ENCODE measurements at places on chromosomes 12 and 14. TPM values are rescaled to one million over a fixed set of nuclear protein-coding genes. Genes with fewer than 3 reads are reported as not detected.

The OVCH1 gene
- total RNA-seq, result not detected

DNA sequence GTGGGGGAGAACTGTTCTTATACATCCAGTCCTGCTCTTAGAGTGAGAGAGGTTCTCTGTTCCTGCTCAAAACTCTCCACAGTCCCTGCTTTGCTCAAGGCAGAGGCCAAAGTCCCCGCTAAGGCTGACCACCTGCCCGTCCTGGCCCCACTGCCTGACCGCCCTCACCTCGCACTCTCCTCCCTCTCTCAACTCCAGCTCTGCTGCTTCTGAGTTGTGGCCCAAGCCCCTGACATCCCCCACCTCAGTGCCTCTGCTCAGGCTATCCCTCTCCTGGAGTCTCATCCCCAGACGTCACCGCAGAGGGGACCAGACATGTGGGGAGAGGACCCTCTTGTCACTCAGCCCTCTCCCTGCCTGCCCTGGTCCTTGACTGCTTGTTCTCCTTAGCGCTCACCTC is 110.6 kb downstream of the CALM1 start:
- no peak for DNase-seq

DNA sequence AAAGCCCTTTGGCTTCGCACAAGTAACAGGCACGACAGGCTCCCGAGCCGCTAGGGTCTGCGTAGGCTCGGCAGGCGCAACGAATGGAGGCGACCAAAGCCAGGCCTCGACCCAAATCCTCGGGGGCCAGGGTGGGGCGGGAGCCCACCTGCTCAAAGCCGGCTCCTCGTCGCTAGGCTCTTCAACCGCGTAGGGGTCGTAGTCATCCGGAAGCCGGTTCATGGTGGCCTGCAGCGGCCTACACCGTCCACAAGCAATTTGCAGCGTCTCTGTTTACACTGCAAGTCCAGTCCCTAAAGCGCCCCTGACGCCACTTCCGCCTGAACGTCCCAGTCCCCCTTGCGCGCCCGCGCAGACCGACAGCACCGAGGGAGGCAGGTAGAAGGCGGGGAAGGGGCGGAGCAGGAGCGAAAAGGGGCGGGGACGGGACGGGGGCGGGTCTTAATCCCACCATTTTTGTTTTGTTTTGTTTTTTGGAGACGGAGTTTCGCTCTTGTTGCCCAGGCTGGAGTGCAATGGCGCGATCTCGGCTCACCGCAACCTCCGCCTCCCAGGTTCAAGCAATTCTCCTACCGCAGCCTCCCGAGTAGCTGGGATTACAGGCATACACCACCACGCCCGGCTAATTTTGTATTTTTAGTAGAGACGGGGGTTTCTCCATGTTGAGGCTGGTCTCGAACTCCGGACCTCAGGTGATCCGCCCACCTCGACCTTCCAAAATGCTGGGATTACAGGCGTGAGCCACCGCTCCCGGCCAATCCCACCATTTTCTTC is at the start of gene EAPP:
Gene EAPP (minus strand): TSS at position 295 of the 774 bp plus-strand sequence. CDS start 73 bp downstream, at position 222.
- DNase-seq, result peak; percentile 98

The ITGB7 gene
- total RNA-seq, result 168 TPM

DNA sequence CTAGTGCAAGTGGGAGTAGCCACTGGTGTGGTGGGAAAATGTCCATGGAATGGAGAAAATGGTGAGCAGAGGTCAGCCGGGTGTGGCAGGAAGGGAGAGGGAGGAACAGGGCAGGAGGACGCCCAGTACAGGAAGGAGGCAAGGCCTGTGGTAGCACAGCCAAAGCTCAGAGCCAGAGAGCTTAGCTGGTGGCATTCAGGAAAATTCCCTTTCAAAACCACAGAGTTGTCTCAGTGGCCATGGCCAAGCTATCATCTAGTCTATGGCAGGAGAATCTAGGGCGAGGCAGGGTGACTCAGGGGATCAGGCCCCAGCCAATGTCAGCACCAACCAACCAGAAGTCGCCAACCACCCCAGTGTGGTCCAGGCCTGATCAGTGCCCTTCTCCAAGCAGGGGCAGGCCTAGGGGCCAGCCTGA is 67.7 kb upstream of the DDX11 start:
- peak; percentile 6 for DNase-seq

GRCh38 chr14:90656973-90657372 is 159.3 kb downstream of the TTC7B start:
- DNase-seq, result no peak

GRCh38 chr14:22646570-22647254 is 2.6 kb upstream of the OR6J1 start:
- no peak for DNase-seq

The GCH1 gene
- total RNA-seq, result 42.3 TPM

DNA sequence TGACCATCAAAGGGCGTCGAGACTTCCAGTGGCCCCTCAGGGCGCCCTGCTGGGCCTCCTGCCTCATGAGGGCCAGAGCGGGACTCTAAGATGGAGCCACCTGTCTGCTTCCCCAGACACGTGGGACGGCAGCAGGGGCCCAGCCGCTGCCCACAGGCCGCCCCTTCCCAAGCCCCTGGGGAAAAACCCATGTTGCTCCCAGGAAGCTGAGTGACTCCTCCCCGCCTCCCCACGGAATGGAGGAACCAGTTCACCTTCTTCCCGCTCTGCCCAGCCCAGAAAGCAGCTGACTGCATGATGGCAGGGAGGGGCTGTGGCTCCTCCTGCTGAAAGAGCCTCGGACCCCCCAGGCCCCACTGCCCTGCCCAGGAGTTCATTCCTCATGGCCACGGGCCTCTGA is 14.9 kb downstream of the RAB35 start:
- DNase-seq, result no peak

DNA sequence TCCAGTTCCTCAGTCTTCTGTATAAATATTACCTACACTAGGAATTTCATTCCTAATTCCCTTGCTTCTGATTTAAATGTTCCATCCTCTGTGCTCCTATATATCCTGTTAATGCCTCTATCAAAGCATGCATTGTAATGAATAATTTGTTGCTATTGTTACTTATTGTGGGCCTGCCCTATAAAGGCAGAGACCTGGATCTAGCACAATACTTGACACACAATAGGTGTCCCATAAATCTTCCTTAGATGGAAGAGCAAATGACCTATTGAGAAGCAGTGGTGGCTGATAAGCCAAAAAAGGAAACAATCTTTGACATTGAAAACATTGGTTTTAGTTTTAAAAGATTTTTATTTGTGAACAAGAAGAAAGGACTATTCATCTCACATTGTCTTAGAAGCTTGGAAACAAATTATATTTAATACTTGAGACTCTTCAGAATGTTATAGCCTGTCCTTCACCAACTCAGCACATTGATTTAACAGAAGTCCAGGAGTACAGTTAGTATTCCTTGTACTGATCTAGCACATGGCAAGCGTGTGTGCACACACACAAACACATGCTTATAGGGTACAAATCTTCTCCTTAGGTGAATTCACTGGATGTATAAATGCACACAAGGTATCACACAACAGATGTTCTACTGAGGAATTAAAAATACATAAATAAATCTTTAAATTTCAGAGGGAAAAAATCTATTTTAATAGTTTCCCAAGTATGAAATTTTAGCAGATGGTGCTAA is 135.9 kb downstream of the DUSP6 start:
- DNase-seq, result no peak

- peak; percentile 72 for DNase-seq
Measured at GRCh38 chr12:122980183-122981035, at the start of gene ARL6IP4. ARL6IP4 (plus strand) TSS chr12:122980681; CDS start chr12:122981140, 459 bp downstream.

DNA sequence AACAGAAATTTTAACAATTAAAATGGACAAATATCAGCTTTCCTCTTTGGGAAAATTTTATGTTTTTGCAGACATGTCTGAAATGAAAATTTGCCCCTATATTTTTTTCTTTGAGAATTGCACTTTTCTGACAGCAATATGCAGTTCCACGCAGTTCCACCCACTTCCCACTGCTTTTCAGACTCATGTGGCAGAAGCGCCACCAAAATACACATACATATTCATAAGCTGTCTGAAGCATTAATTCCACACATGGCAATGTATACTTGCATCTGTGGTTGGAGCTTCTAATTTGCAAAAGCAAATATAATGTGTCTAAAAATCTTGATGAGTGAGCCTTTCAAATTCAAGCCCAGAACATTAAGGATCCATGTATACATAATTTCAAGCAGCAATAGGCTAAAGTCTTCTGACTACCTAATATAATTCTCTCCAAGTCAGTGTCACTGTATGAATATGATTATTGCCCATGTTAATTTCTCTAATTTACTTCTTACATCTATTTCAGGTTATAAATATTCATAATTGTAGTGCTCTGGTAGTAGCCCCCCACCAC is 129.5 kb downstream of the PRKD1 start:
- DNase-seq, result no peak

DNA sequence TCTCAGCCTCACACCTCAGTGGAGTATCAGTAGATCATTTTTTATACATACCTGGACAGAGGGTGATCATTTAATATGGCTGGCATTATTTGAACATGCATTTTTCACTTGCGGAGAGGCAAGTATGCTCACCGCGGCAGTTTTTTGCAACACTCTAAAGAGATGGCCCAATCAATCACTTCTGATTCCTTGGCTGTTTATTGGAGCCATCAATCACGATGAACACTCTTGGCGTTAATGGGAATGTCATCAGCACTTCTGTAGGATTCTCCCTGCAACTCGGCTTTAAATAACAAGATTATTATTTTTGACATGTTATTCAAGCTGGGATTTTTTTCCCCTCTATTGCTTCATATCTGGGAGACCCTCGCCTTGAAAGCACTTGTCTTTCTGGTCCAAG is 46.9 kb upstream of the SLC24A4 start:
- no peak for DNase-seq

- DNase-seq, result peak; percentile 51
Measured at GRCh38 chr12:120225852-120226640, 25.1 kb upstream of the RPLP0 start.

GRCh38 chr14:44149597-44149996 is 357.5 kb downstream of the FSCB start:
- no peak for DNase-seq

DNA sequence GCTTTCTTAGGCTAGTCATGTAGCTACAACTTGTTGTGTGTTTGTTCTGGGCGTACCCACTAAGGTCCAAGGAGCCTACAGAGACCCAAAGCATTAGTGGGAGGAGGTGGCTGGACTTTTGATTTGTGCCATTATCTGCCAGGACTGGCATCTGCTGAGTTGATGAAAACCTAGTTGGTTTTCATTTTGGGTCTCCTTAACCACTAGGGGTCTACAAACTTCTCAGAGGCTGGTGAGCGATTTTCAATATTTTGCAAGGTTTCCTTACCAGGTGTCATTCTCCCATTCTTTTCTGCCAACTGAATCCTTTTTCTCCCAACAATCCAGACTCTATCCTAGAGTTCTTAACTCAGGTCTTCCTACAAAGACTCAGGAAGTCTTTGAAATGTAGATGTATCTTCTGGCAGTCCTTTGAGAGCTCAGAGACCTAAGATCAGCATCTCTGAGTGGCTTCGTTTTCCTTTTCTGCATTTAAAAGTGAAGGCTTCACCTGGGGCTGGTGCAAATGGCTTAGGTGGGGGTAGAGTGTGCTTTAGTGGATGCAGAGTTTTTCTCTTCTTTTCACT is 150.0 kb upstream of the RMST start:
- DNase-seq, result no peak

- no peak for DNase-seq
Measured at GRCh38 chr14:65024957-65025356, 38.3 kb downstream of the FNTB start.

GRCh38 chr12:6360080-6360571 is 15.2 kb downstream of the SCNN1A start:
- DNase-seq, result no peak

All from activated CD4-positive, alpha-beta memory T cell treated with anti-CD3 and anti-CD28 coated beads for 36 hours (primary cell).